ENCODE measurements at places on chromosomes 13 and 19.

GRCh38 chr13:63983366-63983765, 2567.7 kb upstream of the PCDH20 start:
- DNase-seq, result no peak

DNA sequence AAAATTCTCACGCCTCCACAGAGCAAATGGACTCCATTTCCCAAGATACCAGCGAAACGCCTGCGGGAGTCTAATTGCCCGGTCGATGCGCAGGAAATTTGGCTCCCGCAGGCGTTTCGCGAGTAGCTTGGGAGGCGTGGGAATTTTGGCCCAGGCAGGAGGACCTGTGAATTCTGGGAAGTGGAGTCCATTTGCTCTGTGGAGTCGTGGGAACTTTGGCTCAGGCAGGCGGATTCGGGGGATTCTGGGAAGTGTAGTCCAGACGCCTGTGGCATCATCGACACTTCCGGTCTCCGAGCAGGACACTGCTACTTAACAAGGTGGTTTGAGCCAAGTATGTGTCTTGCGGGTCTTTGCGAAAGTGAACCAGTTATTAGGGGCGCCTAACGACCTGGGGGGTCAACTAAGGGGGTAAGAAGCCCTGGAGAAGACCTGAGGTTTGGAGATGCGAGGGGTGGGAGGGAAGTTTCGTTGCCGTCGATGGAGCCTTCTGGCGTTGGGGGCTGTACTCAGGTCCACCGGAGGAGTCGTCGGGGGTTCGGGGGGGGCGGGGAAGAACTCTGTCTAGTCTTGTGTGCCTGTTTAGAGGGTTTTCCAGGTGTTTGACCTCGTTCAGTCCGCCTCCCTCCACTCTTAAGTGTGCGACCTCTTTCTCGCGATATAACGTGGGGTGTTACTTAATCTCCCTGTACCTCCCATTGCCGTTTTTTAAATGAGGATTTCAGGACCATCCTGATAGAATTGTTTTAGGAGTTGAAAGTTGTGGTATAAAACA, at the start of gene ZNF155:
ZNF155 (plus strand) TSS at position 277 of the 775 bp plus-strand sequence. CDS start 4,356 bp downstream, outside the sequence.
- peak; percentile 99 for DNase-seq

- no peak for DNase-seq
These were observed 277.1 kb downstream of the KLF12 start for GRCh38 chr13:73857106-73857505.

DNA sequence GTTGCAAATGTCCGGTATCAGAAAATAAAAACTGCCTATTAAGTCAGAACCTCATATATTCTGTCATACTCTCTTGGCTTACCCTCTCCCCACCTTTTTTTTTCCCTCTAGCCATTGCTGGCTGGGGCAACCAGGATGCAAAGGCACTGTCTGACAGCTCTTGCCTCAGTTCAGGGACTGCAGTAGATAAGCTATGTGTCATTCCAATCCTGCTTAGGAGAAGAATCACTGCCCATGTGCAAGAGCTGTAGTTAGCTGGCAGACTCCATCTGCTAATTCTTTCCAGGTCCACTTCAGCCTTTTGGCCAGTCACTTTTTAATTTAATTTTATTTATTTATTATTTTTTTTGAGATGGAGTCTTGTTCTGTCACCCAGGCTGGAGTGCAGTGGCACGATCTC, 895.6 kb upstream of the SLC10A2 start:
- DNase-seq, result no peak
